ENCODE measurements at places on chromosomes 2 and 18.
A peak's percentile ranks its signal among the peaks of the same experiment; 100 is the strongest.

DNA sequence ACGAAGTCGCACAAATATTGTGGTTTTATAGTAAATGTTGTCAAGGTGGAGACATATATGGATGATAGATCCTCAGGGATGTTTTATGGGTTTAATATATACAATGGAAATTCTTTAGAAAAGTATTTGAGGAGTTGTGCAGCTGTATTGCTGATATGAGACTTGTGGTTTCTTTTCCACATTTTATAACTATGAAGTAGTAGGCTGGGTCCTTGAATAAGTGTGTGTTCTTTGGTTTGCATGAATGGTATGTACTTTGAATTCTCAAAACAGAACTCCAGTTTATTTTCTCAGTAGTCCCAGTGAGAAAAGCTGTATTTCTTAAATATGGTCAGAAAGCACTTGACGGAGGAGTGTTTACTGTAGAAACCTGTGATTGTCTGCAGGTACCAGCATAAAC lies 42.4 kb downstream of the PLCL1 start:
- DNase-seq: no peak

DNA sequence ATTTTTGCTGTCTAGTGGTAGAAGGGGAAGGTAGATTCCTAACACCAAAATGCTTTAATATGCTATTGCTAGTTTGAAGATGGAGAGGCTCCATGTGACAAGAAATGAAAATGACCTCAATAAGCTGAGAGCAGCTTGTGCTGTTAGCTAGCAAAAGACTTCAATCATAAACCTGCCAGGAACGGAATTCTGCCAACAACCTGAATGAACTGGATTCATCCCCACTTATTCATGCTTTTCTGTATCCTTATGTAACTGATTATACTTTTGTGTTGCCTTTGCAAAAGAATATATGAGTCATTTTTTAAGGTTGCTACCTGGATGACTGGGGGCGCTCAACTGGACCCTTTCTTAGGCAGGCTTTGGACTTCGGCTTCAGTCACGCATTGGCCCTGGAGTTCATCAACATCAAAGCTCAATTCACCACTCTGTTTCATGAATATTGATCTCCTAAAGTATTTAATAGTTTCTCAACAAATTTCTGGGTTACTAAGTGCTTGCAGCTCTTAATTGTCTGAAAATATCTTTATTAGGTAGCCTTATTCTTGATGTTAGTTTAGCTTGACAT lies 97.5 kb upstream of the KCNJ3 start:
- no peak for DNase-seq

- no peak for DNase-seq
These were observed 41.3 kb downstream of the LHCGR start for GRCh38 chr2:48714245-48714644.

GRCh38 chr18:24540896-24541295 lies 80.5 kb downstream of the HRH4 start:
- no peak for DNase-seq

- peak; percentile 65 for DNase-seq
These were observed 23.0 kb upstream of the NTSR2 start for GRCh38 chr2:11692966-11693521.

DNA sequence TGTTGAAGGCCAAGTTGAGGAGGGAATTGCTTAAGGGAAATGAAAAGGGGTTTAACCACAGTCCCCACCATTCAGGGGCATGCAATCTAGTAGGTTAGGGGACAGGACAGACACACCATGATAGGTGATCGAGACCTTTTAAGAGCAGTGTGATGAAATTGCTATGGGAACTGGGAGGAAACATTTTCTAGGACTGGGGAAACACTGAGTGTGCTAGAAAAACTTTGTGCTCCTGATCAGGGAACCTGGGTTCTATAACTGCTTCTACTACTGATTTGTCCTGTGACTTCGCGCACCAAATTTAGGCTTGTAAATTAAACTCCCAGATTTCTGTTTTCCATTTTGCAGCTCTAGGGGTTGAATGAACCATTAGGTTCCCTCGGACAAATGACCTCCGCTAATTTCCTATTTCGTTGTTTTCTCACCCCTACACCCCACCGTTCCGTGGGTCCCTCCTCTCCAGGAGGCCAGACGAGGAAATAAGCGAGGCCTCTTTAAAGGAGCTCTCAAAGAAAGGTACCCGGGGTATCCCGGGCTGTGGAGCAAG lies 371 bp upstream of the LCLAT1 start:
- no peak for DNase-seq

GRCh38 chr2:102975996-102976975 lies 214.5 kb downstream of the TMEM182 start:
- peak; percentile 57 for DNase-seq
